Esophagus squamous epithelium (tissue), 5 donors: ENCODE measurements at places on chromosomes 7 and 10.

GRCh38 chr7:25218191-25218590, 10.1 kb downstream of the NPVF start:
- H3K27ac ChIP-seq: no peak overlapping the region
- peaks cover 16% of the 10 kb centered on the region for H3K27me3 ChIP-seq
- DNase-seq: no peak
- no peaks in the 10 kb centered on the region for H3K36me3 ChIP-seq

DNA sequence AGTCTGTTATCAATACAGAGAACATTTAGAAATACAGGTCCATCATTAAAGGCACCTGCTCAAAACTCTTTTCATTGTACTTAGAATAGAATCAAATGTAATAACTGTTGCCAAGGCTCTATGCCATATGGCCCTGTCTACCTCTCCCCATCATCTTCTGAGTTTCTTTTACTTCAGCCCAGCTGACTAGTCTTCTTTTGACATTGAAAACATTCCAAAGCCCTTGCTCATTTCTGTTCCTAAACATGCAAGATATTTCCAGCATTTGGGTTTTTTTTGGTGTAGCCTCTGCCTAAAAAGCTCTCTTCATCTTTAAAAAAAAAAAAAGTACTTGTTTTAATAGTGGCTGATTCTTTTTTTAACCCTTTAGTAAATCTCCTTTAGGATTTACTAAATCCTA, 165.5 kb upstream of the SMIM30 start:
- no peaks in the 10 kb centered on the region for H3K36me3 ChIP-seq
- H3K27me3 ChIP-seq: no peaks in the 10 kb centered on the region
- no peak overlapping the region for H3K27ac ChIP-seq
- DNase-seq: no peak

DNA sequence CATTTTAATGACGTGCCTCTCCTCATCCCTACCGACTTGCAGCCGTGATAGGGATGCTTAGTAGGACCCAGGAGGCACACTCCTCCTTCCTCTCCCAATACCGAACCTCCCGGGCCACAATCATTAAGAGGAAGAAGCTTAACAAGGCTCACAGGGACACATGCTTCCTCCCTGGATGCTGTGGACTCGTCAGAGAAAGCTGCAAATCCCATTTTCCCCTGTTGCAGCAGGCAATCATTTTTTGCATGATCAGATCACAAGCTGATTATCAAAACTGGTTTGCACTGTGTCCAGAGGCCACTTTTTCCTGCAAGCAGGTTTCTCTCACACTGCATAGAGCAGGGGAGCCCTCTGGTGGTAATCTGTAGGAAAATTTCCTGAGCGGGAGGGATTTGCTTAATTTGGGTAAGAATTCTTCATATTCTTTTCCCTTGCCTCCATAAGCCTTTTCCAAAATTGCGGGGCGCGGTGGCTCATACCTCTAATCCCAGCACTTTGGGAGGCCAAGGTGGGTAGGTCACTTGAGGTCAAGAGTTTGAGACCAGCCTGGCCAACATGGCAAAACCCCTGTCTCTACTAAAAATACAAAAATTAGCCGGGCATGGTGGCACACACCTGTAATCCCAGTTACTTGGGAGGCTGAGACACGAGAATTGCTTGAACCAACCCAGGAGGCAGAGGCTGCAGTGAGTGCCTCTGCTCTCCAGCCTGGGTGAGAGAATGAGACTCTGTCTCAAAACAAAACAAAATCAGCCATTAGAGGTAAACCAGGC, 16.1 kb upstream of the LAMB4 start:
- H3K36me3 ChIP-seq: no peaks in the 10 kb centered on the region
- H3K4me1 ChIP-seq: peaks cover 6% of the 10 kb centered on the region
- peak overlapping the region; percentile 3 for H3K4me3 ChIP-seq
- no peak for DNase-seq

- no peak overlapping the region for H3K4me3 ChIP-seq
- H3K27ac ChIP-seq: no peak overlapping the region
- H3K4me1 ChIP-seq: no peaks in the 10 kb centered on the region
- no peak for DNase-seq
Observed at GRCh38 chr7:16484453-16485158, 19.1 kb upstream of the SOSTDC1 start.

DNA sequence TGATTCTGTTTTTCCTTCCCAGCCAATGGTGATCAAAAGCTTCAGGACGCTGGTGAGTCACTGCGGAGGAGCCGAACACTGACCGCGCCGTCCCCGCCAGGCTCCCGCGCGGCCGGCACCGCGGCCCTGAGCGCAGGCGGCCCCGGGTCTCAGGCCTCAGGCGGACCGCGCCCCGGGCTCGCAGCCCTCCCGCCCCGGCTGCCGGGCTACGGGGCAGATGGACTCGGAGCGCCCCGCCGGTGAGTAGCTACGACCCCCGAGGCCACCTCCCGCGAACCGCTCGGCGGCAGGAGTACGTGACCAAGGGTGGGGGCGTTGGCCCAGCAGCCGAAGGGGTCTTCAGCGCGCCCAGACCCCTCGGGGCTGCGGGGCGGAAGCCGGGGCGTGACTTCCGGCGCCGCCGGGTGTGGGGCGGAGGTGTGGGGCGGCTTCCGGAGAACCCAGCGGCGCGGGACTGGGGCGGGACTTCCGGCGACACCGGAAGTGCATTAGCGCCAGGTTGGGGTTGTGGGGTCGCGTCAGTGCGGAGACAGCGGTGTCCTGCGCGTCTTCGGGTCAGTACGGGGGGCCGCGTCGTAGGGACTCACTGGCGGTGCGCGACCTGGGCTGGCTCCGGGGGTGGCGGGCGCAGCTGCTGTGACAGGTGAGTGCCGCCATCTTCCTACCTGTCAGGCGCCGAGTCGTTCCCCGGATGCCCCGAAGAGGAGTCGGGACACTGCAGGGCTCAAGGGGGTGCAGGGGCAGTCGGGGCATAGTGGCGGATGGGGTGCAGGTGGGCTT, at the start of gene WDR37:
Gene WDR37, plus strand, starts transcription at position 60 of the 780 bp plus-strand sequence. CDS start 15,771 bp downstream, outside the sequence.
- peaks cover 75% of the 10 kb centered on the region for H3K4me1 ChIP-seq
- DNase-seq: no peak
- H3K27me3 ChIP-seq: no peaks in the 10 kb centered on the region
- peak within 1 kb of the TSS; percentile 97 for H3K4me3 ChIP-seq
- peaks cover 19% of the 10 kb centered on the region for H3K36me3 ChIP-seq

DNA sequence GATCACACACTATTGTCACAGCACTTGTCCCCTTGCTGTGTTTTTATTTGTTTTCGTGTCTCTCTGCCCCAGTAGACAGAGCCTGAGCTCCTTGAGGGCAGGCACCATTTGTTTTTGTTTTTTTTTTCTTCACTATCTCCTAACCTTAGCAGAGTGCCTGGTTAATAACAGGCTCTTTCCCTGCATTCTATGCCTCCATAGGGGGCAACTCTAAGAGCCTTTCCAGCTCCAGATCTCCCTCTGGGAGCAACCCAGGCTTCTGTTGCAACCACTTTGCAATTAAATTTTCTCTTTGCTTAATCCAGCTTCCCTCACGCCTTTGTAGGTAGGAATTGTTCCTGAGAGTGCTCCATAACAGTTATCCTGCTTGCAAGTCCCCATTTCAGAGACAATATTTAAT, 148.4 kb downstream of the PLXDC2 start:
- no peak overlapping the region for H3K27ac ChIP-seq
- H3K27me3 ChIP-seq: no peaks in the 10 kb centered on the region
- DNase-seq: no peak
- H3K4me3 ChIP-seq: no peak overlapping the region

- no peak for DNase-seq
- no peaks in the 10 kb centered on the region for H3K36me3 ChIP-seq
- H3K4me1 ChIP-seq: peaks cover 8% of the 10 kb centered on the region
- no peaks in the 10 kb centered on the region for H3K27me3 ChIP-seq
Observed at GRCh38 chr7:47537716-47538675, 43.9 kb downstream of the TNS3 start.

DNA sequence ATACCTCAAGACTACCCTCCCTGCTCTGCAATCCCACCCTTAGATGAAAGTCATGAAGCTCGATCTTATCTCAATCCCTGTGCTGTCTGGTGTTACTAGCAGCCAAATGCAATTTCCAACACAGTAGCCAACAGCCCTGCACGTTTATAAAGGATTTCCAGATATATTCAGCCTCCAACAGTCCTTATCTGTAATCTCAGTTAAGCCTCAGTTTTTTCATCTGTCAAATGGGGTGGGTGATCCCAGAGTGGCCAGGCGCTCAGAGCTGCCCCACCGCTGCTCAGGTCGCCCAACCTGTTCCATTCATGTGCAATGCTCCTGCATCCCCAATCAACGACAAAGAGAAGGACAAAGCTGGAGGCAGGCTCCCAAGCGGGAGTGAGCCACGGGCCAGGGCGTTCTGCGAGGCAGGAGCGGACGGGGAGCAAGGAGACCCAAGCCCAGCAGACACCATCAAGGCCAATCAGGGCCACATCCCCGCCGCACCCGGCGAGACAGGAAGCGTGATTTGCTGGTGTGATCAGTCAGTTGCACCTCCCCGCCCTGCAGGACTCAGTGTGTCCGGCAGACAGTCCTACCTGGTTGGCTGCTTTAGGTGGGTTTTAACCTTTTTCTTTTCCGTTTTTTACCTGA, 19.7 kb downstream of the PDGFA start:
- H3K4me1 ChIP-seq: no peaks in the 10 kb centered on the region
- no peak overlapping the region for H3K4me3 ChIP-seq
- DNase-seq: no peak

GRCh38 chr7:128357217-128357613, 4.3 kb downstream of the PRRT4 start:
- H3K27me3 ChIP-seq: no peaks in the 10 kb centered on the region
- no peak overlapping the region for H3K27ac ChIP-seq
- peaks cover 10% of the 10 kb centered on the region for H3K4me1 ChIP-seq
- H3K4me3 ChIP-seq: no peak overlapping the region
- H3K36me3 ChIP-seq: no peaks in the 10 kb centered on the region

- H3K4me1 ChIP-seq: no peaks in the 10 kb centered on the region
- no peak overlapping the region for H3K4me3 ChIP-seq
- H3K27ac ChIP-seq: no peak overlapping the region
- no peak for DNase-seq
- H3K27me3 ChIP-seq: peaks cover 5% of the 10 kb centered on the region
Observed at GRCh38 chr7:3518546-3518945, 217.5 kb downstream of the SDK1 start.

DNA sequence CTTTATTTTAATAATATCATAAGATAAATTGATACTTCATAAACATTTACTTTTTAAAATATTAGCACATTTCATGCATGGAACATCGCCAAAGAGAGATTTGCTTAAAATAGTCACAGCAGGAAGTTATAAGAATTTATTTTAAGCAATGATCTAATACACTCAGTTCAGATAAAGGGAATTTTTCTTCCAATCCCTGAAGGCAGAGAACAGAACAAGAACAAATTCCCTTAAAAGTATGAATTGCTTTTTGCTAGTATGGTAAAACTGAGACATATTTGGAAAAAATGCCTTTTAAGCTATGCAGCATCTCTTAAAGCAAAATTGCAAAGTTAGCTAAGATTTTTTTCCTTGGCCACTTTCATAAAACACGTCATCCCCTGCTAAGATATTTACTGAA, 91.0 kb downstream of the SEMA3D start:
- H3K36me3 ChIP-seq: no peaks in the 10 kb centered on the region
- no peaks in the 10 kb centered on the region for H3K27me3 ChIP-seq
- no peak overlapping the region for H3K4me3 ChIP-seq
- DNase-seq: no peak
- no peak overlapping the region for H3K27ac ChIP-seq

DNA sequence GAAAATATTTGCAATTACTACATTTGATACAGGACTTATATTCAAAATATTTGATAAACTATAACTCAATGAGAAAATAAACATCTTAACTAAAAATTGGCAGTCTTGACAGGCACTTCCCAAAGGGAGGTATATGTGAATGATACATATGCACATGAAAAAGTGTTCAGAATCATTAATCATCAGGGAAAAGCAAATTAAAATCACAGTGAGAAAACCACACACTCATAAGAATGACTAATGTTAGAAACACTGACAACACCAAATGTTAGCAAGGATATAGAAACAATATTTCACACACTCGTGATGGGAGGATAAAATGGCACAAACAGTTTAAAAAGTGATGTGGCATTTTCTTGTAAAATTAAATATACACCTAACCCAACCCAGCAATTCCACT, 4.1 kb upstream of the VPS26A start:
- no peaks in the 10 kb centered on the region for H3K27me3 ChIP-seq
- H3K27ac ChIP-seq: no peak overlapping the region
- no peaks in the 10 kb centered on the region for H3K36me3 ChIP-seq

- no peaks in the 10 kb centered on the region for H3K36me3 ChIP-seq
- no peak overlapping the region for H3K4me3 ChIP-seq
- DNase-seq: no peak
- H3K27ac ChIP-seq: no peak overlapping the region
- H3K4me1 ChIP-seq: no peaks in the 10 kb centered on the region
Observed at GRCh38 chr7:1105189-1105588, 17.3 kb downstream of the GPER1 start.
